Esophagus squamous epithelium (tissue), 5 donors: ENCODE measurements at places on chromosomes 16 and 17.

DNA sequence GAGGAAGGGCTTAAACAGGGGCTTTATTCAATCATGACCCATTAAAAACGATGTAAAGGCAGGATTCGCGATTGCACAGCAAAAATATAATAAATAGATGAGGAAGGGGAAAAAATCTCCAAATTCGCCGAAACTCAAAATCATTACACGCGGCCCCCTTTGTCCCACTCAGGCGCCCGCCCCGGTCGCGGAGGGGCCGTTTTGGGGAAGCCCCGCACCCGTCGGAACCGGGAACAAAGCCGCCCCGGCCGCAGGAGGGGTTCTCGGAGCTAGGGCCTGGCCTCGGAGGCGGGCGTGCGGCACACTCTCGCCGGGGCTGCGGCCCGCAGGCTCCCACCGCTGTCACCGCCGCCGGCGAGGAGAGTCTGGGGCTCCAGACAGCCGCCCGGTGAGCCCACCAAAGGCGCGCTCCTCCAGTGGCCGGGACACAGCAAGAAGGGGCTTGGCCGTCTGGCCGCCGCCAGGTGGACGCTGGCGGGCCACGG lies 521 bp downstream of the C16orf87 start:
- DNase-seq: no peak

GRCh38 chr17:15955793-15956541 lies 11.0 kb downstream of the ADORA2B start:
- DNase-seq: no peak

DNA sequence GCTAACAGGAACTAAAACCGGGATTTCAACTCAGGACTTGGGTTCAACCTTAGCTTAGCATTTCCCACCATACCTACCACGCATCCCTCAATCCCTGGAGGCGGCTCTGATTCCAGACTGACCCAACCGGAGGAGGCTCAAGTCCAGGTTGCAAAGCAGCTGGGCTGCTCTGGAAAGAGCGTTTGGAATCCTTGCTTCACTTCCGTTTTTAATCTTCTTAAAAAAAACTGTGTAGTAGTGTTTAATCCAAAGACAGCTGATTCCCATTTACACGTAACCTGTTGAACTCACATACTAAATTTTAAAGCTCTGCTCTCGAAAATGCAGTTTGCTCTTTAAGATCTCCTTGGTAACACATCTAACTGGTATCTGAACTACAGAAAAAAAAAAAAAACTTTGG lies 50.0 kb downstream of the NXN start:
- no peak for DNase-seq

- DNase-seq: no peak
Observed at GRCh38 chr16:12290165-12290564, 313.6 kb downstream of the SNX29 start.
